ENCODE measurements at places on chromosomes 2 and 18.

DNA sequence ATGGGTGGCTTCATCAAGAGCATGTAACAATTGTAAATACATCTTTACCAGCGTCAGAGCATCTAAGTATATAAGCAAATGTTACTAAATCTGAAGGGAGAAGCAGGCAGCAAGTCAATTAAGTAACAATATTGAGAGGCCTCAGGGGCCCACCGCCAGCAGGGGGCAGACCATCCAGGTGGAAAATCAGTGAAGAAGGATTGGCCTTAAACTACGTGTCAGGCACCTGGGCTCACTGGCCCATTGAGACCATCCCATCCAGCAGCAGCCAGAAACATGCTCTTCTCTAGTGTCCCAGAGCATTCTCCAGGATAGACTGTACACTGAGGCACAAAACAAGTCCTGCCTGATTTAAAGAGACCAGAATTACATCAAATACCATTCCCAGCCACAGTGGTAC is 96.2 kb upstream of the SNTG2 start:
- no peak for DNase-seq

DNA sequence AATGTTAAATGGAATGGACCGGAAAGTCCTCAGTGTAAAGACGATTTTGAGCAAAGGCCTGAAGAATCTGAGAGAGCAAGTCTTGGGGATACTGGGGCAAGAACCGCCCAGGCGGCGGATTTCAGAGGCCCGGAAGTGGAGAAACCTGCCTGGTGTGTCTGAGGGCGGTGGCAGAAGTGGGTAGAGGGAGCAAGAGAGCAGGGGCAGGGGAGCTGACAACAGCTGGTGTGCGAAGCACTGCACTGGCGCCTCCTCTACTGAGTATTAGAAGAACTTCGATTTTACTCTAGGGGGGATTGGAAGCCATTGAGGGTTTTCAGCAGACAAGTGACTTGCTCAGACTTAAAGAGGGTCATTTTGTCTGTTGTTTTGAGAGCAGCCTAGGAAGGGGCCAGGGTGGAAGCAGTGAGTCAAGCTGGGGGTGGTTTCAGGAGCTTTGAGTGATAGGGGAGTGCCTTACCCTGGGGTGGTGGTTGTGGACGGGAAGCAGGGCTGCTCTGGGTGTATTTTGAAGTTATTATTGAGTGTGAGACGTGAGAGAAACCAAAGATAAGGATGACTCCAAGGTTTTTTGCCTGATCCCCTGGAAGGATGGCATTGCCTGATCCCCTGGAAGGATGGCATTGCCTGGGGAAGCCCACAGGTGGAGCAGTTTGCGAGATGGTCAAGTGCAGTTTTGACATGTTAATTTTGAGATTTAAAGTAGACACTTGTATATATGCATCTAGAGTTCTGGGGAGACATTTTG is 52.5 kb downstream of the ZNF236 start:
- DNase-seq = no peak

DNA sequence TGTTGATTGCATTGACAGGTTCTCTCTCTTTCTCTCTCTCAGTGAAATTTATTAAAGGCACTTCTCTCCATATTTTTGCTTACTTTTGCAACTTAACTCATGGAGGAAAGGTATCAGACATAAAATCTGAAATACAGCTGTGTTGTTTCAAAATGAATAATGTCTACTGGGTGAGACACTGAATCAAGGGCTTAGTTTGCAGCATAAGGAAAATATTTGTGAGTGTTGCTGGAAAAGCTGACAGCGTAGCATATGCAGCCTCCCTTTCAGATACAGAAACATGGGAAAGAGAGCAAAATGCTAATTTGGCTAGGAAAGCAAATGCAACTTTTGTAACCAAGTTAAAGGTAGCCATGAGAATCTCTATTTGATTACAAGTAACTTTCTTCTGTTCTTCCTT is 81.5 kb upstream of the COL3A1 start:
- DNase-seq = no peak

DNA sequence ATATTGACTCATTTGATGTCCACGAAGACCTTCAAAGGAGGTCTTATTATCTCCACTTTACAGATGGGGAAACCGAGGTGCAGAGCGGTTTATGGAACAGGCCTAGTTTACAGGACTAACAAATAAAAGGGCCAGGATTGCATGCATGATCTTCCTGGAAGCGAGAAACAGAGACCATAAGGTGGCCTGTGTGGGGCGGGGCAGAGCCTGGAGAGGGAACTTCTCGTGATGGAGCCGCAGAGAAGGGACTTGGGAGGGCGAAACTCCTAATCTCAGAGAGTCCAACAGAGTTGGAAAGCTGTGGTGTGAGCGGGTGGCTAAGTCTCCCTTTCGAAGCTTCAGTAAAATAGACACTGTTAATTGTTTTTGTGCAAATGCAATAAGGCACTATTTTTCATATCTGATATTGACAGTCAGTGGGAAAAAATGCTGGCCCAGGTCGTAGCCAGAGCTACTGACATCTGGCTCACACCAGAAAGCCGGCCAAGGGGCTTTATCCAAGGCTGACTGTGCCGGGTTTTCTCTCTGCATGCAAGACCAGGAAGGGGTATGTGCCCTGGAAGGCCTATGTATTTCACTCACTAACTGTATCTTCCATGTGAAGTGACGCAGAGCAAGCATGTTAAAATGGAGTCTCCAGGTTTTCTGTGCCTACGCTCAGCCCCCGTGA is 4.5 kb downstream of the INPP5D start:
- DNase-seq = no peak

DNA sequence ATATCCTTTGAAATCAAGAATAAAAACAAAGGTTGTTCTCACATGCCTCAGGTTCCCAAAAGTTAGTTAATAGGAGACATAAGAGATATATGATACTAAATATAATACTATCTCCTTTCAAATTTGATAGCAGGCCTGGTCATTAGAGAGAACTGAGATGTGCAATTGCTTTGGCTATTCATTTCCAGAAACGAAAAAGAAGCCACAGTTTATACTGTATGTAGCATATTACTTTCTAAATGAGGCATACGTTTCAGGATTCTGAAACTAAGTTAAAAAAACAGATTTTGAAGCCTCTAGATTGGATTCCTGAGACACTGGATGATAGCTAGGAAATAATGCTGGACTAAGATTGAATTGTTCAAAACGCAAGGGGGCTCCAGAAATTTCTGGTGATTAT is 7.1 kb downstream of the PPP1R1C start:
- no peak for DNase-seq

DNA sequence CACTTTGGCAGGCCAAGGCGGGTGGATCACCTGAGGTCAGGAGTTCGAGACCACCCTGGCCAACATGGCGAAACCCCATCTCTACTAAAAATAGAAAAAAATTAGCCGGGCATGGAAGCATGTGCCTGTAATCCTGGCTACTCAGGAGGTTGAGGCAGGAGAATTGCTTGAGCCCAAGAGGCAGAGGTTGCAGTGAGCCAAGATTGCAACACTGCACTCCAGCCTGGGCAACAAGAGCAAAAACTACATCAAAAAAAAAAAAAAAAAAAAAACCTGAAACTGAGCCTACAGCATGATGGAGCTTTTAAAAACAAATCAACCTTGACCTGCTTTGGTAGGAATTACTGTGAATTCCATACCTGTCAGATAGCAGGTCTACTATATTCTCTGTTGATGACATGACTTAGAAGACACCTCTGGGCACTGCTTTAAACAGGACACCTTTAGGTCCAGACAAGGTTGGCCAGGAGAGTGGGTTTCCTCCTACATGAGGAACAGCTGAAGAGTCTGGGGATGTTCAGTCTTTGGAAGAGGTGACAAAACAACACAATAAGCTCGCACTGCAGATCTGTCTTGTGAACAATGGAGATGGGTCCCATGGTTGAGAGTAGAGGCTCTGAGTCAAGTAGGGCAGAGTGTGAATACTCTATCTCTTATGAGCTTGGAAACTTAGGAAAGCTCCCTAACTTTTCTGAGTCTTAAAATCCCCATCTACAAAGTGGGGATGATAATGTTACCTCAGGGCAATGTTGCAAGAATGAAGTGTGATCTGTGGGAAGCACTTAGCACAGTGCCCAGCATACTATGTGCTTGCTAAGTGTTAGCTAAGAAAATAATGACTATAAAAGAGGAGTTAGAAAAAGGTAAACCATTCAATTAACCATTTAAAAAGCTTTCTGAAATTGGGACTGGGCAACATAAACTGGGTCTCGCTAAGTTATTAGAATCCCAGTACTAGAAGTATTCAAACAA is 25.2 kb downstream of the TMEM163 start:
- no peak for DNase-seq
